ENCODE measurements at places on chromosomes 5 and 9.

DNA sequence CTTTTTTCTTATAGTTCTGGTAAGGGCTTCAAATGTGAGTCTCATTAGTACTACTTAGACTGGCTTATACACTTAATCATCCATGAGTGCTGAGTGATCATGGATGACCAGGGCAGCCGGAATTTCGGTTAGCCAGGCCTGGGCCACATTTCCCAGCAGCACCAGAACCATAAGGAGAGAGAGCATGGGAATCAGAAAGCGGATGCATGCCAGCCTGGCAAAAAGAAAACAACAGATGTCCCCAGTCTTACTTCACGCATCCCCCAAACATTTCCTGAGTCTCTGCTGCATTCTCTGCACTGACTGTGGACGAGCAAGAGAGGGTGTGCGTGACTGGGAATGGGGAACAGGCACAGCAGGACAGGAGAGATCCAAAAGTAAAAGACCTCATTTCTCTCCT, 371.1 kb upstream of the ZNF608 start:
- no peak for DNase-seq

- peak; percentile 79 for DNase-seq
Observed at GRCh38 chr9:121557581-121558447, 58.2 kb upstream of the GGTA1 start.

GRCh38 chr9:123102375-123103113, 69.1 kb downstream of the GPR21 start:
- DNase-seq, result peak; percentile 65

- peak; percentile 85 for DNase-seq
Observed at GRCh38 chr5:149860801-149861322, 83.7 kb downstream of the PDE6A start.

DNA sequence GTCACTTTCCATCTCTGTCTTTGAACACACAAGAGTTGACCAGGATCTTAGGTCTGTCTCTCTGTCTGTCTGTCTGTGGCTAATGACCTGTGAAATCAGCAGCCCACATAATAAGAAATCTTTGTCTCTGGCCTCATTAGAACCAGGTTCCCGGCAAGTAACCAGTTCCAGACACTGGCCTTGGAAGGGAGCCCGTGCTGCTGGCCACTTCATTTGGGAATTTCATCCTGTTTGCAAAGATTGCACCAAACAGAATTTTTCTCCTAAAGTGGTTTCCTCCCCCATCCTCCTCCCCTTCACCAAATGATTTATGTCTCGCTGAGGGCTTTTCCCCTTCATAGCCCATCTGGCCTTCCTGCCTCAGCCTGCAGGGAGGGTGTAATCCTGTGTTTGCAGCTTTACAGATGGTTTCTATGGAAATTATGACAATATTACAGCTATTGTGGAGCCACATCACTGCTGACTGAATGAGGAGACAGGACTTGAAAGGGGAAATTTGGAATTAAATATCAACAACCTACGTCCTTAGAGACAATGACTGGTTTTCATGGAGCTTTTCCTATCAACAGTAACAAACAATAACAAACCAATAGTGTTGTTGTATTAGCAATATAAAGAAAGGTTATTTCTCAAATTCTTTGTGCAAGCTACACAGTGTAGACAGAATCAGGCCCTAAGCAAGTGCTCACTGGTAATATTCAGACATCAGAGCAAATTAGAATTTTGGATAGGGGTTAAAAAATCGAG, 25.7 kb downstream of the DPYSL3 start:
- DNase-seq, result peak; percentile 53

DNA sequence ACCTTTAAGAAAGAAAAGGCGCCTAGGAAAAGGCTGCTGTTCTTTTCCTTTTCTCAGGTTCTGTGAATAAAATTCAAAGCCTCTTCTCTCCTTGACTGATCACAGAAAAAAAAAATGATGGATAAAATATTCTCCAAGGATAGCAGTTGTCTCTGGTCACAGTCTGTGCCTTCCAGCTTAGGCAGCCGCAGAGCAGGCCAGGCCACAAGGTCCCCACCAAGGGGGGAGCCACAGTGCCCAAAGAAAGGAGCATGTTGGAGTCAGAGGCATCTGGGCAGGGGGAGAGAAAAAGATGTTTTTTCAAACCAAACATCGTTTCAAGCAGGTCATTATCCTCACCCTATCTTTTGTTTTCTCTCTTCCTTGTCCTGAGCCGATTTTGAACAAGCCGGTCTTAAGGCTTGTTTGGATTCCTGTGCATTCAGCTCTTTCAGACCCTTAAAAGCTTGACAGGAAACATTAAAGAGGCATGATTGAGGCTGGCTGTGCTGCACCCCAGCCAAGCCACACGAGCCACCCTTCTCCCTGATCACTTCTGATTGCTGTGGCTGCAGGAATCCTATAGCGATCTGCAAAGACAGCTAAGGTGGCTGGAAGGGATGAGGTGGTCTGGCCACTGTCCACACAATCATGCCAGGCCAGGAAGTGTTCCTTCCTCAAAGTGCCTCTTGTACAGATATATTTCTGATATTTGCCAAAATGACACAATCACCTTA, 284.6 kb upstream of the TLE4 start:
- DNase-seq, result no peak

- no peak for DNase-seq
Observed at GRCh38 chr9:92455217-92455616, 27.1 kb downstream of the ASPN start.

DNA sequence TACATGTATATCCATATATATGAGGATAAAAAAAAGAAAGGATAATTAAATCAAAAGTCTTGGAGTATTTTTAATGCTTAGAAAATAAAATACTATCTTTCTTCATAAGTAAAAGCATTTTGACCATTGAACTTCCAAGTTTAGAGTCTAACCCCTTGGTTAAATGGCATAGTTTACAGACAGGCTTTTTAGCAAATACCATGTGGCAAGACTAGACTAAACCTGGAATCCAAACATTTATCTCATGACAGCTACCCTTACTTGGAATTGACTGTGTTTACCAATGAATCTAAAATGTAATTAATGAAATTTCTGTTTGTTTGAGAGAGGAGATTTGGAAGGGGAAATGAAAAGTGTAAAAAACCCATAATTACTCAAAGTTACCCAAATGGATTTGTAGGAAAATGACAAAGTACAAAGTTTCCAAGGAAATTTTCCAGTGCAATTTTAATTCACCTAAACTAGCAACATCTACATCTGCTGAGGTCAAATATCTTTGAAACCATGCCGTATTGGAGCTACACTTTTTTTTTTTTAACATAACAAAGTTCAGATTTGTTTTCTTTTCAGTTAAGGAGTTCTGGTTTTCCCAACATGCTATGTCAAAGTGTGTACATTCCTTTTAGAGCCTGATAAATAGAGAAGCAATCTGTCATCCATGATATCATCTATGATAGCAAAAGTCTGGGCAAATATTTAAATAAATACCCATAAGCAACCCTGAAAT, 272.1 kb upstream of the DAB2 start:
- no peak for DNase-seq

DNA sequence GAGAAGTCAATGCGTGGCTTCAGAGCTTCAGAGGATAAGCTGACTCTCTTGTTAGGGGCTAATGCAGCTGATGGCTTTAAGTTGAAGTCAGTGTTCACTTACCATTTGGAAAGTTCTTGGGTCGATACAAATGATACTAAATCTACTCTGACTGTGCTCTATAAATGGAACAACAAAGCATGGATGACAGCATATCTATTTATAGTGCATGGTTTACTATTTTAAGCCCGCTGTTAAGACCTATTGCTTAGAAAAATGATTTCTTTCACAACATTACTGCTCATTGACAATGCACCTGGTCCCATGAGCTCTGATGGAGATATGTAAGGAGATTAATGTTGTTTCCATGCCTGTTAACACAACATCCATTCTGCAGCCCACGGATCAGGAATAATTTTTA, 435.7 kb downstream of the MAT2B start:
- DNase-seq, result no peak

GRCh38 chr9:35436933-35437332, 53.0 kb upstream of the RUSC2 start:
- no peak for DNase-seq

DNA sequence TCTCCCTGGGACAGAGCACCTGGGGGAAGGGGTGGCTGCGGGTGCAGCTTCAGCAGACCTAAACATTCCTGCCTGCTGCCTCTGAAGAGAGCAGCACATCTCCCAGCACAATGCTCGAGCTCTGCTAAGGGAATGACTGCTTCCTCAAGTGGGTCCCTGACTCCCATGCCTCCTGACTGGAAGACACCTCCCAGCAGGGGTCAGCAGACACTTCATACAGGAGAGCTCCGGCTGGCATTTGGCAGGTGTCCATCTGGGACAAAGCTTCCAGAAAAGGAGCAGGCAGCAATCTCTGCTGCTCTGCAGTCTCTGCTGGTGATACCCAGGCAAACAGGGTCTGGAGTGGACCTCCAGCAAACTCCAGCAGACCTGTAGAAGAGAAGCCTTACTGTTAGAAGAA, 77.2 kb downstream of the SLCO6A1 start:
- DNase-seq, result no peak

- no peak for DNase-seq
Observed at GRCh38 chr5:643811-644271, 31.7 kb downstream of the CEP72 start.

- no peak for DNase-seq
Observed at GRCh38 chr9:99220011-99220410, 1.7 kb downstream of the ALG2 start.

Measured in epithelial cell of esophagus (primary cell).